Activated CD8-positive, alpha-beta memory T cell treated with anti-CD3 and anti-CD28 coated beads for 48 hours (primary cell): ENCODE measurements at places on chromosomes 13 and 19.

DNA sequence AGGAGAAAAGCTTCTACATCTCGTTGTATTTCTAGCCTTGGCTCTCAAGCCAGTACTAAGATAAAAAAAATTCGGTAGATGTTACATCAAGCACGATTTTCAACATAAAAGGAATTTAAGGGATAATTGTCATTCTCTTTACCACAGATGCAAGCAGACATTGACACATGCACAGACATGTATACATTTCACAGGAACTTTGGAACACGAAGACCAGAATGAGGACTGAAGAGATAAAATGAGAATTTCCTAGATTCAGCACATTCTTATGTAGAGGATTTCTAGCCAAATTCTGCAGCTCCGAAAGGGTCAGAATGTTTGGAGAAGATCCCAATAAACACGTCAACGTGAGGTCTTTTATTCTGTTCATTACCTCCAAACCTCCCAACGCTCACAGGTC lies 284.5 kb upstream of the ARGLU1 start:
- no peak for DNase-seq

DNA sequence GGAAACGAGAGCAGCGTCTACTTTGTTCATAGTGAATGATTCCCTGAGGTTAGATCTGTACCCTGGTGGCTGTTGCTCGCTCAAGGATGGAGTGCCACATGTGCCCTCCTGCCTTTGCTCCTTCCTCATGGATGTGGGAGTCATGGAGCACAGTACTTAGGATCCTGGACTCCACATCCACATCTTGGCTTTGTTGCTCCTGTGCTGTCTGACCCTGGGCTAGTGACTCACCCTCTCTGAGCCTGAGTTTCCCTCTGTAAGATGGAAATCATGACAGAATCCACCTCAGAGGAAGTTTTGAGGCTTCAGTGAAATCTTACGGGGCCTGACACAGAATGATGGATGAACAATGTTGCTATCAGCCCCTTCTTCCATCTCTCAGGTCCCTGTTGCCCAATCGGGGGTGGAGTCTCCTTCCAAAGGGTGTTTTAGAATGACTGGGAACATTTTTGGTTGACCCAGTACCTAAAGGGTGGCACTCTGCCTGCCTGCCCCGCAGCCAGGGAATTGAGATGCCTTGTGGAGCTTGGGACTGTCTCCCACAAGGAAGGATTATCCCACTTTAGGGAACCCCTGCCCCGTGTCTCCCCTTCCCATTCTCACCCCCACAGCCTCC lies 9.8 kb upstream of the TIMM50 start:
- DNase-seq, result no peak

DNA sequence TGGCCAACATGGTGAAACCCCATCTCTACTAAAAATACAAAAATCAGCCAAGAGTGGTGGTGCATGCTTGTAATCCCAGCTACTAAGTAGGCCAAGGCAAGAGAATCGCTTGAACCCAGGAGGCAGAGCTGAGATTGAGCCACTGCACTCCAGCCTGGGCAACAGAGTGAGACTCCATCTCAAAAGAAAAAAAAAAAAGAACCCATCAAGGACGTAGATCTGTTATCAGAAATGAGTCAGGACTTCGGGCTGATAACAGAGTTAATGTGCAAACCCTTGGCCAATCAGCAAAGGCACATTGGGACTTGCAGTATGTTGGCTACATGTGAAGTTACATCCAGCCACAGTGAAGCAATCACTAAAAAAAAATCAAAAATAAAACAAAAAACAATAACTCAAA lies 4.8 kb upstream of the LGALS7B start:
- no peak for DNase-seq

- DNase-seq, result no peak
Observed at GRCh38 chr19:33498391-33499000, 23.1 kb downstream of the PEPD start.

DNA sequence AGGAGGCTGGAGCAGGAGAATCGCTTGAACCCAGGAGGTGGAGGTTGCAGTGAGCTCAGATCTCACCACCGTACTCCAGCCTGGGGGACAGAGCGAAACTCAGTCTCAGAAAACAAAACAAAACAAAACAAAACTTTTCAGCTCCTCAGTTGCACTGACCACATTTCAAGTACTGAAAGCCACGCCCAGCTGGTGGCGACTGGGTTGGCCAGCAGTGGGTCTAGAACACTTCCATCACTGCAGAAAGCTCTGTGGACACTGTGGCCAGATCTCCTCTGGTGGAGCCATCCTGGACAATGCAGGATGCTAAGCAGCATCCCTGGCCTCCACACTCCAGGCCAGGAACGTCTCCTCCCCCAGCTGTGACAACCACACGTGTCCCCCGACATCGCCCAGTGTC lies 21.1 kb downstream of the TLE2 start:
- DNase-seq, result no peak

- no peak for DNase-seq
Observed at GRCh38 chr19:33612928-33613619, 8.7 kb upstream of the CHST8 start.

DNA sequence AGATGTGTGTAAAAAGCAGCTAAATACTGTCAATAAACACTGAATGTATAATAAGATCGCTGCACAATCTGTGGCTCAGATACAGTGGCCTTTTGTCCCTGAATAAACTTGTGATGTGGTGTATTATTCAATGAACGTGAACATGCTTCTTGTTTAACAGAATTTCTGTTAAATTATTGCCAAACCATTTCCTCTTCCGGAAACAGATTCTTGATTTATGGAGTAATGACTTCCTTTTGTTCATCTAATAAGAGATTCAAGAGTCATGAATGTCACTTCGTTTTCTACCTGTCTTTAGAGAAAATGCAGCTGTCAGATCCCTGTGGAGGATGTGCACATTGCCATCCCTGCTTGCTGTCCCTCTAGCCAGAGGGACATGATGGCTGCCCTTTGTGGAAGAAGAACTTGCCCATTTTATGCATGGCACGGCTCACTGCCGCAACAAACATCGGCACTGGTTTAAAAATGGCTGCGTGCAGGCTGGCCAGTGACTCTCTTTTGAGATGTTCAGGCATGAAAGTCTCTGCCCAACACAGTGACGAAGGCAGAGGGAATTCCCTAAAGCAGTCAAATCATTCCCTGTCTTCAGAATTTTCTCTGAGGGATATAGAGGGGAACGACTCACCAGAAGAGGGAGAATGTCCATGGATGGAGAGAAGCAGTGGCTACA lies 3.1 kb upstream of the TNFSF13B start:
- no peak for DNase-seq

DNA sequence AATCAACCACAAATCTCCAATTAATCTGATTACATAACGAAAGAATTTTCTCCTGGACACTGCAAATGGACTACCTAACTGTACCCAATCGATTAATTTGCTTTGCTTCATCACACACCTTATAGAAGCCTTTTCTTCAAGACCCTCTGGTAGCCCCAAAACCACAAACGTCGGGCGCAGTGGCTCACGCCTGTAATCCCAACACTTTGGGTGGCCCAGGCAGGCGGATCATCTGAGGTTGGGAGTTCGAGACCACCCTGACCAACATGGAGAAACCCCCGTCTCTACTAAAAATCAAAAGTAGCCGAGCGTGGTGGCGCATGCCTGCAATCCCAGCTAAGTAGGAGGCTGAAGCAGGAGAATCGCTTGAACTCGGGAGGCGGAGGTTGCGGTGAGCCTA lies 42.9 kb upstream of the ZNF429 start:
- DNase-seq, result no peak
